ENCODE measurements at places on chromosomes 3 and 15. TPM values are rescaled to one million over a fixed set of nuclear protein-coding genes. Genes with fewer than 3 reads are reported as not detected.

DNA sequence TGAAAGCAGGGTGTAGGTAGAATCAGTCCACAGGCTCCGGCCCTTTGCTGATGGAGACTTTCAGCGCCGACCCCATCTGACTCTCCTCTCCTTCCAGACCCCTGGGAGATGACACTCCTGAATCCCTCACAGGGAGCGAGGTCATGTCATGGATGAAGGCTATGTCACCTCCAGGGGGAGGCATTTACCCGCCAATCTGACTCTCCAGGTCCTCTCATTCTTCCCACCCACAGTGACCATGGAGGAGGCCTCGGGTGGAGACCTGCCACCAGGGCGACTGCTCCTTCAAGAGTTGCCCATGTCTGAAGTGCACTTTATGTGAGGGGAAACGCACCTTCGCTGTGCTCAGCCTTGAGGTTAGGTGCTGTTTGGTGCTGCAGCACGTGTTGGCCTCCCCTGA, 112.7 kb downstream of the KLF13 start:
- DNase-seq, result peak; percentile 16

DNA sequence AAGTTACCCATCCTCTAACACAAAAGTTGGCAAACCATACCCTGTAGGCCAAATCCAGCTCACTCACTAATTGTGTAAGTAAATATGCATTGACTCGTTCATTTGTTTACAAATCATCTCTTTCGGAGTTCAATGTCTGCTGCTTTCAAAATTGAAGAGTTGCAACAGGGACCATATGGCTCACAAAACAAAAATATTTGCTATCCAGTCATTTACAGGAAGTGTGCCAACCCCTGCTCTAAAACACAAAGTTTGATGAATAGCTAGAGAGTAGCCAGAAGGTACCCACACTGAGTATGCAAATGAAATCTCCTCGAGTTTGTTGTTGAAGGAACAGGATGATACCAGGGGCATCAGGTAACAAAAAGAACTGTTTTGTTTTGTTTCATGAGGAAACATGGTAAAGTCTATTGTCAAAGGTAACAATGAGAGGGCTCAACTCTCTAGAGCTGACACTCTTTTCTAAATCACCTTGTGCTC, 236.2 kb upstream of the THBS1 start:
- no peak for DNase-seq

GRCh38 chr15:68794863-68795262, 25.8 kb downstream of the ANP32A start:
- no peak for DNase-seq

GRCh38 chr3:63974451-63974850, 48.8 kb downstream of the PSMD6 start:
- DNase-seq, result no peak

DNA sequence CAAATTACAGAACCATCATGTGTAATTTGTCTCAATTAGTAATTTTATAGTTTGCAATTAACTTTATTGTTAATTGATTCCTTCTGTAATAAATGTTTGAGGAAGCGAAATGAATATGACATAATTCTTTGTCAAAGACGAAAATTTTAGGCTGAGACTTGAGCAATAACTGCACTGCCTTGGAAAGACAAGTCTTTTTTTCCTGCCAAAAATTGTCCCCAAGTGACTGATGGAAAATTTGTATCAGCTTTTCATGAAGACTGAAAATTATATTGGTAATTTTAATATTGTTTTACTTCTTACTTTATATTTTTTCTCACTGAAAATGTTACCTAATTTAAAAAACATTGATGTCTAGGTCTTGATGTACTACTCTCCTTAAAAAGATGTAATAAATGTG, 622.6 kb downstream of the NLGN1 start:
- DNase-seq, result no peak

DNA sequence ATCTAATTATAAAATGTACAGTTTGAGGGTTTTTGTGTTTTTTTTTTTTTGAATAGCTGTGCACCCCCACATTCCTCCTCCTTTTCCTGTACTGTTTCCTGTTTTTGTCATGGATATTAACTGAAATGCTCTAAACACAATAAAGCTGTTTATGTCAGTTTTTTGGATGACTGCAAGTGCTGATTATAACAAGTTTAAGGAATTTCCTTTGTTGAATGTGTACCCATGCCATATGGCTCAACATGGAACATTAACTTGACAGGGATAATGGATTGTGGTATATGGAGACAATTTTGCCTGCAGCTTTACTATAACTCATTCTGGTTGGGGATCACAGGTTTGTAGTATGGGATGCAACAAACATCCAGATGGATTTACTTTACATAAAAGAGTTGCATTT, 216.4 kb downstream of the TCF12 start:
- no peak for DNase-seq

GRCh38 chr3:34399401-34399800, 601.0 kb downstream of the PDCD6IP start:
- no peak for DNase-seq

The SATB1 gene
- 6.3 TPM for total RNA-seq

The PP2D1 gene
- total RNA-seq, result not detected

The NR1I2 gene
- total RNA-seq, result not detected

- no peak for DNase-seq
These were observed 5.7 kb upstream of the IL16 start for GRCh38 chr15:81190922-81191507.

The DLL4 gene
- total RNA-seq, result not detected

The GNAT1 gene
- total RNA-seq, result not detected

The SERINC4 gene
- total RNA-seq, result not detected

DNA sequence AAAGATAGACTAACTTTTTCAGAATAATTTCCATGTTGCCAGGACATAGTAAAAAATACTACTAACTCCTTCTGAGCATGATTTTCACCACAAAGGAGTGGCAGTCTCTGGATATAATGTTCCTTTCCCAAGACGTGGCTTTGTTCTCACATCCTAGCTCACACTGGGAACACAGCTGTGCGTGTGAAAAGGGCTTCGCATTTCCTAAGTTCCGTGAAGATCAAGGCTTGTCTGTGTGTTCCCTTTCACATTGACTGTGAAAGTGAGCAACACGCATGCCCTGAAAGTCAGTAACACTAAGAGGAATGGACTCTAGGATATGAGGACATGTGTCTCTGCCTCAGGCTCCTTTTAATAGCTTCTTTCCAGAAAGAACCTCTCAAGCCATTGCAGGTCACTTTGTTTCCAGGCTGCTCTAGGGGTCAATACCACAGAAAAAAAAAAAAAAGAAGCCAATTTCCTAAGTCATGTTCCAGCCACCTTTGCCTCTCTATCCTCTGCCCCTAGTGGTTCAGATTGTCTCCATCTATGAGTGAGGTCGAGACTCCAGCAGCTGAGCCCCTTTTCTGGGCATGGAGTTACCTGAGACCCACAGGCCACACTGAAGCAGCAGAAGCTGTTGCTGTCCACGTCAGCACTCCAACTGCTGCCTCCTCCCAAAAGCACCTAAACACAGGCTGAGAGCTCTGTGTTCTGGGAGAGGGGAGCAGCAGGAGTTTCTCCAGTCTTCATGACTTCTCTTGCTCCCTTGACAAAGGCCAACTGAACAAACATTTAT, 355.9 kb downstream of the RSL24D1 start:
- DNase-seq, result no peak

GRCh38 chr15:61994216-61994615, 66.0 kb downstream of the VPS13C start:
- DNase-seq, result peak; percentile 4

- no peak for DNase-seq
These were observed 18.6 kb downstream of the SUCLG2 start for GRCh38 chr3:67635806-67636205.

GRCh38 chr15:83845230-83845629, 191.3 kb downstream of the ADAMTSL3 start:
- no peak for DNase-seq

GRCh38 chr3:171851660-171852058, 8.5 kb downstream of the TMEM212 start:
- DNase-seq, result peak; percentile 97

- DNase-seq, result peak; percentile 6
These were observed 63.1 kb upstream of the UBE3A start for GRCh38 chr15:25501828-25502446.

DNA sequence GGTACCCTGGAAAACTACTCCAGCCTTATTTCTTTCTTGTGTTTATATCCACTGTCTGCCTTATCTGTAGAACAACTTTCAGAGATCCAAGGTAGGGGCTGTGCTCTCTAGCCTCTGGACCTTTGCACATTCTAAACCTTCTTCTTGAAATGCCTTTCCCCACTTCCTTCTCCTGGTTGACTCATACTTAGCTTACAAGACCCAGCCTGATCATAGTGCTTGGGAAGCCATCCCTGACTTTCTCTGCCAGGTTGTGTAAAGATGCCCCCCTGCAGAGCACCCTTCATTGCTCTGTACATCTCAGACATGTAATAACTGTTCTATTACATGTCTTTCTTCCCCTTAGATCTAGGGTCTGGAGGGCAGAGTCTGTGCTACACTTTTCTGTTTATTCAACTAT, 50.1 kb downstream of the PPM1L start:
- no peak for DNase-seq

GRCh38 chr3:48077815-48078214, 61.6 kb upstream of the MAP4 start:
- no peak for DNase-seq

The CPN2 gene
- total RNA-seq, result not detected

The DNAJB11 gene
- 175 TPM for total RNA-seq

DNA sequence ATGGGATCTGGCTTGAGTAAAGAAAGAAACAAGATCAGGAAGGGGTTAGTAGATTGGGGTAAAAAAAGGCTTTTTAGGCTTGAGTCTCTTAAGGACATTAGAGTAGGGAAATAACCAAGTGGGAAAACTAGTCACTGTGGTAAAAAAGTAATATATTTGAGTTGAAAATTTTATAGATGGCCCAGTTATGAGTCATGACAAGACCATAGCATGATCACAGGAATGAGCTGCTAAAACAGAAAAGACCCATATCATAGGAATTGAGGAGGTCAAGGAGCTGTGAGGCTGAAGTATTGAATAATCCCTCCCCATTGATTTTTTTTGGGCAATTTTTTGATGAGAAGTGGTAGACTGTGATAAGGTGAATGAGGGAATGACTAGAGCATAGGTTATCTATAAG, 69.2 kb upstream of the TBC1D5 start:
- DNase-seq, result peak; percentile 11

DNA sequence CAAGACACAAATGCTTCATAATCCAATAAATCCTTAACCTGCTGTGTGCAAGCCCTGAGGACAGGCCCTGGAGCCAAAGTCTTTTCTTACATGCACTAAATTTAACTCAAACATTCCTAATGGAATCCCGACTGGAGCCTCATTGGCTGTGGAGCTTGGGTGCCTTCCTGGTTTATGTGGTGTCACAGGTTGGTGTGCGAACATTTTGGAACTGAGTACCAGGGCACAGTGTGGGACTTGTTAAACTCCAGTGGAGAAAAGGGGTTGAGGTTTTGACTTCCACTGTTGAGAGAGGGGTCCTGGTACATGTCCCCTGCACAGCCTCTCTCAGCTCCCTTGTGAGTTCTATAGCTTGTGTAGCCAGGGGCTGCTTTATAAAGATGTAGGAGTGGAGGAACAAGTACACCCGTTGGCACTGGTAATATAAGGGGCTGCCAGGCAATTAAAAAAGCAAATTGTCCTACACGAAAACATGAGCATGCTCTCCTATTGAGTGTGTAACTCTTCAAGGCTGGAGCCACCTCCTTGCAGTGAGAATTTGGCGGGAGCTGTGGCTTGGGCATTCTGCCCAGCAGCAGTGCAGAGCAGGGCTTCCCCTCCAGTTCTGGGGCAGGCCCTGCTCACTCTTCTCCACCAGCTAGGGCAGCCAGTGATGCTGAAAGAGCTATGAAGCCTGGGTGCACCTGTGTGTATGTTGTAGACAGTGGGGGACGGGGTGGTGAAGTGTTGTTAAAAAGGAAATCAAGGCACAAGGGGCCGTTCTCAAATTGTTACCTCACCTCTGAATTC, 218.1 kb downstream of the CLSTN2 start:
- no peak for DNase-seq

All from A172 (cell line).